ENCODE measurements at places on chromosomes 12 and 14.

GRCh38 chr12:84741692-84742091 is 170.9 kb downstream of the SLC6A15 start:
- no peak for DNase-seq

DNA sequence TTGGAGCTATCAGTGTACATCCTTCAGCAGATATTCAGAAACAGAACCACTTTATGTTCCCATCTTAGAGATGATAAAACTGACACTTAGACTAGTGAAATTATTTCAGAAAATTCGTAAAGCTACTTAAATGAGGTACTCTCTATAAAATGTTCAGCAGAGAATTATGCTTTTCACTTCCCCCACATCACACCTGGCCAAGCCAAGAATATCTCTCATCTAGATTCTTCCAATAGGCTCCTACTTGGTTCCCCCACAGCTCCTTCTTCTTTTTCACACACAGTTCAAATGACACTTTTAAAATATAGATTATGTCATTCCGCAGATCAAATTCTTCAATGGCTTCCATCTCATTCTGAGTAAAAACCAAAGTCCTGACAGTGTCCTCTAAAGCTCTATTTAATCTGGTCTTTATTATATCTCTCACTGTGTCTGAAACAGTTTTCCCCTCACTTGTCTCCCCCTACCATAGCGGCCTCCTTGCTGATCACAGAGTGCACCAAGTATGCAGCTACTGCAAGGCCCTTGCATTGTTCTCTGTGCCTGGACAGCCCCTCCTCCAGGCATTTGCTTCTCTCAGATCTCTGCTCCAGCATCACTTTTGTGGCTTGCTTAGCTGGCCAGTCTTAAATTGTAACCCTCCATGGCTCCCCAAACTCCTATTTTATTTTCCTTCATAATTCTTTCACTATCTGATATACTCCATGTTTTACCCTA is 736.8 kb upstream of the USP15 start:
- no peak for DNase-seq

DNA sequence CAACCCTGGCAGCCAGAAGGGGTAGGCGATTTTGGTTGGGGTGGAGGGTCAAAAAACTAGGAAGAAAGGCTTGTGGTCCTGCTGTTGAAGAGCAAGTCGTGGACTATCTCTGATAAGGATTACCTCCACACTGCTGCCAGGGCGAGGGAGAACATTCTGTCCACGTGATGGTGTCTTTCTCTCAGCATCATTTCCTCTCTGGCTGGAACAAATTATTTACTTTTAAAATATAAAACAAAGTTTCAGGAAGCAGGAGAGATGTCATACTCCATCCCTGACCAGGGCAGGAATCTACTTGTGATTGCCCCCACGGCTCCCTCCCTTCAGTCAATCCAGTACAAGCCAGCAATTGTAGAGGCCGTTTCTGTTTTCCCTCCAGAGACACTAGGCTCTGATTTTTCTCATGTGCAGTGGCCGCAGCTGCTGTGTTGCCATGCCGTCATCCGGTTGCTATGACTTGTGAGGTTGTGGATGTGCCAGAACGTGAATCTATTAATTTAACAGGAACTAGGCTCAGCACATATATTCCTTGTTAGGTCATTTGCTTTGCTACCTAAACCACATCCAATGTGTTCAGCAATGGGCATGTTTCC is 61.5 kb upstream of the PTGR2 start:
- DNase-seq: no peak

DNA sequence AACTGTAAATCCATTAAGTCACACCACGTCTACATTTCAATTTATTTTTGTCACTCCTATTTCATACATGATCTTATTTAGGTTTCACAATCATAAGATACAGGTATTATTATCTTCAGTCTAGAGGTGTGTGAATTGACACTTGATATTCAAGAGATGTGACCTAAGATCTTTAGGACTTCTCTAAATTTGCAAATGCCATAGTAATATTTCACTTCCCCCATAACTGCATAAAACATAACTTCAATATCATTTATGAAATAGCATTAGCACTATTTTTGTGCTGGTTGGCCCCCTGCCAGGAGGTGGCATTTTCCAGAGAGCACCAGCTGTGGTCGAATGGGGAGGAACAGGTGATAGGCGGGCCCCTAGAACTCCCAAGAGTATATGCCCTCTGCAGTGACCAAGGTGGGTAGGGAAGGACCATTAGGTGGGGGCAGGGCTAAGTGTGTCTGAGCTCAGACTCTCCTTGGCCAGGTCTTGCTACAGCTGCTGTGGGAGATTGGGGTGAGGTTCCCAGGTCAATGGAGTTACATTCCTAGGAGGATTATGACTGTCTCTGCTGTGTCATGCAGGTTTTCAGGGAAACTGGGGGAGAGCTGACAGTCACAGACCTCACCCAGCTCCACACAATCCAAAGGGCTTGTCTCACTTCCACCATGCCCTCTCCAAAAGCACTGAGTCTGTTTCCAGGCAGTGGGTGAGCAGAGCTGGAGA is 49.2 kb upstream of the ERGIC2 start:
- DNase-seq: peak; percentile 1

DNA sequence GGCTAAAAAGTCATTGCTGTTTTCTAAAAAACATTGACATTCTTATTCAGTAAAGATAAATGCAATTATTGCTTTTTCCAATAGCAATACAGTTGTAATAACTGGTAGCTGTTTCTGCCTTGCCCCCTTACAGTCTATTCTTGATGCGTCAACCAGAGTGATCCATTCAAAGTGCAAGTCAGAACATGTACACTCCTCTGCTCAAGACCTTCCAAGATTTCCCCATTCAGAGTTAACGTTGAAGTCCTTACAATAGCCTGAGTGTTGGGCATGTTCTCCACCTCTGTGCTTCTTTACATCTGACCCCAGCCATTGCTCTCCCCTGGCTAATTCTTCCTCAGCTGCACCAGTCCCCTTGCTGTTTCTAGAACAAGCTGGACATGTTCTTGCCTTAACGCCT is 24.3 kb downstream of the VRK1 start:
- DNase-seq: no peak

DNA sequence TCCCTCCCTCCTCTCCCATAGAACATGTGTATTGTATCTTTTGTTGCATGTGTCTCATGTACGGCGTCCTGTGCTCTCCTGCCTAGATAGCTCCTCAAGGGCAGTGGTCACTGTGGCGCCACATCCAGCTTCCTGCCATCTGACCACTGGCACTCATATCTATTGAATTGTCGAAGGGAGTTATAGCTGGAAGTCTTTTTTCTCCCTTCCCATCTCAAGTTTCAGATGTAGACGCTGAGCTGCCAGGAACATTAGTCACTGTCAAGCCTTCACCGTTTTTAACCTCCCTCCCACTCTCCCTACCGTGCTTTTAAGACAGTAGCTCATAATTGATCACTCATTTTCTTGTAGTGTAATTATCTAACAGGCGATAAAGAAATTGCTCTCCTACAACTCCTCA is 33.0 kb downstream of the MTHFD1 start:
- no peak for DNase-seq

GRCh38 chr12:104952816-104953215 is 5.3 kb downstream of the SLC41A2 start:
- peak; percentile 42 for DNase-seq

DNA sequence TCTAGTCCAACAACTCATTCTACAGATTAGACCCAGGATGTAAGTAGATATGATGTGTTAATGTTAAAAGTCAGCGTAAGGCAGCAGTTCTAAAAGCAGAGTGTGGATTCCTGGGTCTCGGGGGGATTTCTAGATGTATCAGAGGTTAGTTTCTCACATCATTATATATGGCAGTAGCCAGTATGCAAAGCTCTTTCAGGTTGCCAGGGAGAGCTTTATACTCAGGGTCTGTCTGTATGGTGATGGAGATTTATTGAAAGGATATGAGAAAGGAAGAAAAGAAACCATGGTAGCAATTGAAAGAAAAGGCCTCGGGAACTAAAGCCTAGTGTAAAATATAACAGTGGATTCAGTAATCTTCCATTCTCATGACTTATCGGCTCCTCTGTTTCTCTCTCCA is 26.2 kb upstream of the PAWR start:
- DNase-seq: no peak

GRCh38 chr14:105324080-105324778 is 9.7 kb downstream of the PACS2 start:
- DNase-seq: no peak

- no peak for DNase-seq
Observed at GRCh38 chr12:71536939-71537622, 97.5 kb downstream of the LGR5 start.

DNA sequence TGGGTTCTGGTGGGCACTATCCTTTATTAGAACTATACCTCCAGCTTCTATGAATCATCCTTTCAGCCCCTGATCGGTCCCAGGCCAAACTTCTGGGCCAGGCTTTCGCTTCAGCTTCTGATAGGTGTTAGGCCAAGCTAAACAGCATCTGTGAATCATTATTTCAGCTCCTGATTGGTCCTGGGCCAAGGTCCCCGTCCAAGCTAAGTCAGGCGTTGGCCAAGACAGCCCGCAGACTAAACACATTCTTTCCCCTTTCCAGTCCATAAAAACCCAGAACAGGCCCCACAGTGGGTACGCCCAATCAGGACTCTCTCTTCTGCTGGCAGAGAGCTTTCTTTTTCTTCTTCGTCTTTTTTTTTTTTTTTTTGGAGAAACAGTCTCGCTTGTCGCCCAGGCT is 1808.9 kb upstream of the SEL1L start:
- no peak for DNase-seq

Data from Calu3 (cell line).